ENCODE measurements at places on chromosomes 4 and X. TPM values are rescaled to one million over a fixed set of nuclear protein-coding genes. Genes with fewer than 3 reads are reported as not detected.

DNA sequence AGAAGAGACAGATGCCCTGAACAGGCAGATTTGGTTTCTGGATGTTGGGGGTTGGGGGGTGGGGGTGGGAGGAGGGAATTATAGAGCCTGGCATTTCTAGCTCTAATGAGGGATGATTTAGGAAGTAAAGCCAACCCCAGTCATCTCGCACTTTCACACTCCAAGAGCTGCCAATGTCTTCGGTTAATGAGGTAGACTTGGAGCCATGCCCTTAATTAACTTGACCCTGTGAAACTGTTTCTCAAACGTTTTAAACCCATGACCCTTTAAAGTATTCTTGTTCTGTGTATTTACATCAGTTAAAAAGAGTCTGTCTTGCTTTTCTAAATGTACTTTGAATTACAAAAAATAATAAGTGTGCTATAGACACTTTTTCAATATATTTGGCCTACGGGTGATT, 466.9 kb downstream of the FAT4 start:
- no peak for DNase-seq

DNA sequence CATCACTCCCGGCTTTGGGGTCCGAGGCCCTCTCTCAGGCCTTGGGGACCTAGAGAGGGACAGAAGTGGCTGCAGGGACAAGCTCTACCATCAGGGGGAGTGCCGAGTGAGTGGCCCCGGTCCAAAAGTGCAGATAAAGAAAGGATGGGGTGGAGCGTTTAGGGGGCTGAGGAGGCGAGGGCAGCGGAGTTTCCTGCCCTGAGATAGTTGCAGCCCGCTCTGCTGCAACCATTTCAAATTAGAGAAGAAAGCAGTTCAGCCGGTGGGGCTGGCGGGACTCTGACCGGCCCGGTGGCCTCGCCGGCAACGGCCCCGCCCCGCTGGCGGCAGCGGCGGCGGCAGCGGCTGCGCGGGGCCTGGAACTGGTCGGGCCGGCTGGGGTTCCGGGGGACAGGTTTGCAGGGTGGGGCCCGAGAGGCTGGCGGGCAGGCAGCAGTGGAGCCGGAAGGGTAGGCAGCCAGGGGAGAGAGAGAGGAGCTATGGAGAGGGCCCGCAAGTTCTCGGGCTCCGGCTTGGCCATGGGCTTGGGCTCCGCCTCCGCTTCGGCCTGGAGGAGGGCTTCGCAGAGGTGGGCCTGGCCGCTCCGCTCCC, 7.6 kb downstream of the DLG3 start:
- peak; percentile 53 for DNase-seq

DNA sequence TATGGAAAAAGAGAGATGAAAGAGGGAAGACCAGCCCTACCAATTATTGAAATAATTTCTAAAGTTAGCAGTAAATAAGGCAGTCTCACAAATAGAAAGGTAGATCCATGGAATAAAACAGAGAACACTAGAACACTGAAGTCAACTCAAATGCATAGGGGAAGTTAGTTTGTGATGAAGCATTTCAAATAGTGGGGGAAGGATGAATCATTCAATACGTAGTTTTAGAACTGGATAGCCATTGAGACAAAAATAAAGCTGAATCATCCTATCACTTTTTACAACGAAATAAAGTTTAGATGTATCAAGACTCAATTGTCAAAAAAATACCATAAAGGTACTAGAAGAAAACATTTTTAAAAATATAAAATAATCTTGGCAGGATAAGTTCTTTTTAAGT, 143.2 kb upstream of the DGKK start:
- no peak for DNase-seq

DNA sequence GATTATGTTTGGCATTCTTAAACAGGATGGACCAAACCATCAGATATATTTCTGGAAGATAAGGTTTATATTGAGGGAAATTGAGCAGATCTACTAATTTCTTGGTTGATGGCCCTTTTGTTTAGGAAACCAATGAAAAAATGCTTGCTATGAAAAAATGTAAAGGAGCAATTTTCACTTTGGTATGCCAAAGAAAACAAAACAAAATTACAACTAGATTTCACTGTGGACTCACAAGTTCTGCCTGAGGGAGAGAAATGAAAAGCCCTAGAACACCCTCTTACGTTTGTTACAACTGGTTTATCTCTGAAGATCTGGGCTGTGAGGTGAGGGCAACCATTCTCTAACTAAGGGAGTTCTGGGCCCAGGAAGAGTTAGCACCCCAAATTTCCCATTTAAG, 122.5 kb upstream of the IL15 start:
- DNase-seq, result no peak

DNA sequence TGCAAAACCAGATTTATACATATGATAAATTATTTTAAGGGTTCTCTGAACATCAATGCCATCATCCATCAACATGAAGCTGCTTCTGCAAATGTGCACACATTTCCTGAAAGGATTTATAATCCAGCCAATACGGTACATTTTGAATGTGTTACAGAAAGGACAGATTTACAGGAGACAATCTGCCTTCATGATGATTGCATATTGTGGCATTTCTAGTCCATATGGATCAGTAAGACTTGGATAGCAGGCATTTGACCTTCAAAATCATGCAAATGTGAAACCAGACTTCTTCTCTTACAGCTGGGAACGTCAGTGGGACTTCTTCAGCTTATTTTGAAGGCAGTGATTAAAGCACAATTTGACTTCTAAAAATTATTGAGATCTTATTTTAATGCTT, 217.3 kb upstream of the GK2 start:
- DNase-seq, result no peak

DNA sequence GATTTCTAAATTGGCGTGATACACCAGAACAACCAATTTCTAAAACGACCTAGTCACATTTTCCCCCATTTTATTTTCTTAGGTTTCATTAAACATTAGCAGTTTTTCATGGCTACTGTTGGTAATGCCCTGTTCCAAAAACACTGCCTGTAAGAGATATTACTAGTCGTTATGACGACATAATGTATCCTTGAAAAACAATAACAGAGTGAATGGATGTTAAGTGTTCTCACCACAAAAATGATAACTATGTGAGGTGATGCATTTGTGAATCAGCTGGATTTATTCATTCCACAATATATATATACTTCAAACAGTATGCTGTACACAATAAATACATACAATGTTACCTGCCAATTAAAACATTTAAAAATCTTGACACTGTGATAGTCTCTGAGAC, 1147.6 kb upstream of the PCDH10 start:
- no peak for DNase-seq

GRCh38 chr4:54971474-54971950, 153.9 kb downstream of the KDR start:
- DNase-seq, result no peak

DNA sequence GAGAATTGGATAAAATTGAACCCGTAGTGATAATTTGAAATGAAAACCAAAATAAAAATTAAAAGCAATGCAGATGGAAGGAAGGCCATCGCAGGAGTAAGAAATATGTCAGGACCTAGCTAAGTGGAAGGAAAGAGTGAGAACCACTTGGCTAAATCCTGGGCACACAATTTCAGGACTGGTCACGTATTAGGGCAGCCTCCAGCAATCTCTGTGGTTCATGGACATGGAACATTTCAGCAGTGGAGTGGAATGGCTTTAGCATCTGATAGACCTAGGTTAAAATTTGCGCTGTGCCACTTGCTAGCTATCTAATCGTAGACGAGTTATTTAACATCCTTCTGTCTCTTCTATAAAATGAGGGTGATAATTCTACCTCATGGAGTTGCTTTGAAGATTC, 71.1 kb downstream of the DCK start:
- DNase-seq, result no peak

- DNase-seq, result no peak
Measured at GRCh38 chr4:98586962-98587354, 71.5 kb downstream of the TSPAN5 start.

GRCh38 chr4:89765966-89766365, 71.0 kb downstream of the SNCA start:
- no peak for DNase-seq

GRCh38 chr4:78720204-78720603, 55.9 kb upstream of the BMP2K start:
- no peak for DNase-seq

DNA sequence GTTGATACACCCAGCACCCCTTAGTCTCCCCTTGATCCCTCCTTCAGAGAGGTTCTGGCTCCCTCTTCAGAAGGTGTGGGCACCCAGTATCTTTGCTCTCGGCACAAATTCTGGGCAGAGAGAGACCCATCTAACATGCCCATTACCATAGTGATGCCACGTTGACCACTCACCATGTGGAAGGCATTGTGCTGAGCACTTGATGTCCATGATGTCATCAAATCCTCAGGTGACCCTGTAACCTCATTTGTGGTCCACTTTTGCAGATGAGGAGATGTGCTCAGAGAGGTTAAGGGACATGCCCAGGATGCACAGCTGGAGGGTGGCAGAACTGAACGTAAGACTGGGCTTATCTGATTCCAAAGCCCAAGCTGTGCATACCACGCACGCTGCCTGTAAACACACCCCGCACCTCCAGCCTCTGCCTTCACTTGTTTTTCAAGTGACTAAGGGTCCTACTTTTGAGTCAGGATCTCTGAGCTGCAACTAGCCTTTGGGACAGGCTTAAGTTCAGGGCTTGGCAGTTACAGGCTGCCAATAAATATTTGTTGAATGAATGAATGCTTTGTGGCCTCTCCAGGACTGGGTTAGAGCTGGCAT, 55.2 kb downstream of the HTRA3 start:
- peak; percentile 4 for DNase-seq

DNA sequence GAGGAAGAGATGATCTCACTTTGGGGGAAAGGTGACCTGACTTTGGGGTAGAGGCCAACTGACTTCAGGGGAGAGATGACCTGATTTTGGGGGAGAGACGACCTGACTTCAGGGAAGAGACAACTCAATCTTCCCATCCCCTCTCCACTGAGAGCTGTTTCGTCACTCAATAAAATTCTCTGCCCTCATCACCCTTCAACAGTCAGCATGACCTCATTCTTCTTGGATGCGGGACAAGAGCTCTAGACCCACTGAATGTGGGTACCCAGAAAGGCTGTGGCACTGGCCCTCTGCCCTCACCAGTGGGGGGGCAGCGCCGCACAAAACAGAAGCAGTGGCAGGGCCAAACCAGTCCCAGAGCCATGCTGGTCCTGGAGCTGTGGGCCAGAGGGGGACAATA, 34.6 kb downstream of the ATXN3L start:
- no peak for DNase-seq

DNA sequence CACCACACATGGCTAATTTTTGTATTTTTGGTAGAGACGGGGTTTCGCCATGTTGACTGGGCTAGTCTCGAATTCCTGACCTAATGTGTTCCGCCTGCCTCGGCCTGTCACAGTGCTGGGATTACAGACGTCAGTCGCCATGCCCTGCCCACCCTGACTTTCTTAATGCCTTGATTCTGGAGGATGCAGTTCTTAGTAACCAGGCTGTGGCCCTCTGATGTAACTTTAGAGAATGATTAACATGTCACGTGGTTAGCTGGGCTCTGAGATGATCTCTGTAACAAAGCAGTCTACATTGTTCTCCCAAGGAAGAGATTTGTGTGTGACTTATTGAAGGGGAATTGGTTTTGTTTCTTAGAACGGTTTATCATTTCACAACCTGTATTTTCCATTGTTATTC, 30.6 kb downstream of the ANK2 start:
- no peak for DNase-seq

- no peak for DNase-seq
Measured at GRCh38 chr4:172095161-172095560, 282.0 kb downstream of the GALNTL6 start.

GRCh38 chr4:124883632-124884031, 171.1 kb upstream of the ANKRD50 start:
- DNase-seq, result no peak

DNA sequence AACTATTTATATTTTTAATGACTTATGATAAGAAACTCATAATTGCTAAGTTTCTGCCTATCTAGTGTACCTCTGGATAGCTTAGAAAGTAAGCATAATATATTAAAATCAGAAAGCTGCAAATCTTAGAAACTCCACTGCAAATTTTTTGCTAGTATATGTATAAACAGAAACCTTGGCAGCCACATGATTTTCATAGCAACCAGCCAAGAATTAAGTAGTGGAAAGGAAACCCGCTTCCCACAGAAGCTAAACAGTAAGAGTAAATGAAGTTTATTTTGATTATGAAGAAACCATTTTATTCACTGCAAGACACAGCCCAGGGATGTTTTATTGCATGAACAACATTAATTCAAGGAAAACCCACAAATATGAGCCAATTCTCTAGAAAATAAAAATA, 872.5 kb upstream of the ADGRL3 start:
- DNase-seq, result no peak

DNA sequence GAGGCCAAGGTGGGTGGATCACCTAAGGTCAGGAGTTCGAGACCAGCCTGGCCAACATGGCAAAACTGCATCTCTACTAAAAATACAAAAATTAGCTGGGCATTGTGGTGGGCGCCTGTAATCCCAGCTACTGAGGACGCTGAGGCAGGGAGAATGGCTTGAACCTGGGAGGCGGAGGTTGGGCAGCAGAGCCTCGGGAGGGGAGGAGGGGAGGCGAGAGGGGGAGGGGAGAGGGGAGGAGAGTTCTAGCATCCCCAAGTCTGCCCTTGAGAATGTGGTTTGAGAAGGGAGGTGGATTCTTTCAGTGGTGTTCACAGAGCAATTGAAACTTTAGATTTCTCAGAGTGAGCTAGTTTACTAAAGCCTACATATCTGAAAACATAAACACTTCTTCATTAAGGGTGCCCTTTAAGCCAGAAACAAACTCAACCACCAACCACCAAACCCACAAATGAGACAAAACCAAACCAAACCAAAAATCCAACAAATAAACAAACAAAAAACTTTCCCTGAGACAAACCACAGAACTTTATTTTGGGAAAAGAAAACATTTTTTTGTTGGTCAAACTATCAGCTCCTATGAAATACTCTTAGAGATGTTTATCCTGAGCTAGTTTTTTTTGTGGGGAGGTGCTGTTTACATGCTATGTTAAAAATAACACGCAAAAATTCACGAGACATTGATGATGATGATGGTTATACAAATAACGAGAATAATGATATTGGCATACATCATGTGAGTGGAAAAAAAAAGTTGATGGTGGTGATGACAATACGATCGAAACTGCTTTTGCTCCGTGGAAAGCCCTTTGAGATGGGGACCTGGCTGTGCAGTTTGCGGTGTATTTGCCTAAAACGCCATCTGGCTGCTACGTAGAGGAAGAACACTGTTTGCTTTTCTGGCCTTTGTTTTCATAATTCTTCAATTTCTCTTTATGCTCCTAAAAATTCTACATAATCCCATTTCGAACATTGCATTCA, 98.2 kb upstream of the PRKX start:
- DNase-seq, result peak; percentile 43

The QDPR gene
- 24.4 TPM for polyA plus RNA-seq

The ZNF157 gene
- 0.13 TPM for polyA plus RNA-seq

The FAT4 gene
- polyA plus RNA-seq, result 3.8 TPM

The USP17L26 gene
- polyA plus RNA-seq, result not detected

The GC gene
- polyA plus RNA-seq, result not detected

The EGF gene
- 0.22 TPM for polyA plus RNA-seq

The NOX1 gene
- 0.06 TPM for polyA plus RNA-seq

Data from ovary (tissue), 10 donors.